ENCODE measurements at places on chromosomes 1 and 21. TPM values are rescaled to one million over a fixed set of nuclear protein-coding genes. Genes with fewer than 3 reads are reported as not detected.

Gene BECN2
- total RNA-seq, result not detected

Gene KRTAP7-1
- total RNA-seq, result not detected

Gene ZNF648
- total RNA-seq, result 0.71 TPM

Gene RUSC1
- total RNA-seq, result 26.6 TPM

Gene OR2L5
- 0.44 TPM for total RNA-seq

Gene TLR5
- 4.9 TPM for total RNA-seq

Gene ESRRG
- 101 TPM for total RNA-seq

Gene OLFM3
- total RNA-seq, result 19.4 TPM
